ENCODE measurements at places on chromosomes 2 and 18. TPM values are rescaled to one million over a fixed set of nuclear protein-coding genes. Genes with fewer than 3 reads are reported as not detected.
A peak's percentile ranks its signal among the peaks of the same experiment; 100 is the strongest.

DNA sequence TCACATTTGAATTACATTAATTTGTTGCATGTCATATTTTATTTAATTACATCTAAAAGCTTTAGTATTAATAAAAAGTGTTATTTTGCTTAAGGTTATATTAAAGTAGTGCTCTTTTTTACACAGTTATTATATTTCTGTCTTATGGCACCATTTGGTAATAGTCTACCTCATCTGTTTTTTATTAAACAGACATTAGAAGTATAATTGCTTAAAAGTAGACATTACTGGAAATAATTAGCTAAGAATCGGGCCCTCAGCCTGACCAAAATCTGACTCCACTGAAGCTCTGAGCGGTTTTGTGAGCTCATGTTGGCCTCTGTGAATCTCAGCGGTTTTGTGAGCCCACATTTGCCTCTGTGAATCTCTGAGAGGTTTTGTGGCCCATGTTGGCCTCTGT, 102.5 kb upstream of the SNTG2 start:
- DNase-seq, result no peak
- no peak overlapping the region for H3K27ac ChIP-seq
- H3K4me3 ChIP-seq, result no peak overlapping the region
- no peaks in the 10 kb centered on the region for H3K4me1 ChIP-seq
- no peaks in the 10 kb centered on the region for H3K27me3 ChIP-seq

GRCh38 chr18:67510831-67511230, 5.7 kb downstream of the DSEL start:
- H3K27ac ChIP-seq, result no peak overlapping the region
- no peaks in the 10 kb centered on the region for H3K36me3 ChIP-seq
- H3K4me1 ChIP-seq, result peaks cover 6% of the 10 kb centered on the region
- no peak for DNase-seq
- H3K4me3 ChIP-seq, result no peak overlapping the region
- H3K27me3 ChIP-seq, result no peaks in the 10 kb centered on the region

DNA sequence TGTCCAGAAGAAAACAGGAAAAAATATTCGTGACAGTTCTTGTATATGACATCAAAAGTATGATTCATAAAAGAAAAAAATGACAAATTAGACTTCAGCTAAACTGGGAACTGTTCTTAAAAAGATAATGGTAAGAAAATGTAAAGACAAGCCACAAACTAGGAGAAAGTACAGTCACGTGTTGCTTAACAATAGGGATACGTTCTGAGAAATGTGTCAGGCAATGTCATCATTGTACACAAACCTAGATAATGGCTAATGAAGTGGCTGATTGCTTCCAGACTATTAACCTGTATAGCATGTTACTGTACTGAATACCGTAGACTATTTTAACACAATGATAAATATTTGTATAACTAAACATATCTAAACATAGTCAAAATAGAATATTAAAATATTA, 35.9 kb upstream of the CTIF start:
- no peaks in the 10 kb centered on the region for H3K27me3 ChIP-seq
- H3K4me1 ChIP-seq, result no peaks in the 10 kb centered on the region
- H3K36me3 ChIP-seq, result no peaks in the 10 kb centered on the region
- DNase-seq, result no peak
- H3K27ac ChIP-seq, result no peak overlapping the region

GRCh38 chr2:98702127-98702802, 28.7 kb downstream of the MGAT4A start:
- H3K27me3 ChIP-seq, result no peaks in the 10 kb centered on the region
- no peak overlapping the region for H3K27ac ChIP-seq

GRCh38 chr18:48818329-48819254, 132.2 kb downstream of the SMAD7 start:
- H3K4me1 ChIP-seq, result no peaks in the 10 kb centered on the region
- H3K27ac ChIP-seq, result no peak overlapping the region
- DNase-seq, result no peak
- no peaks in the 10 kb centered on the region for H3K27me3 ChIP-seq
- H3K36me3 ChIP-seq, result no peaks in the 10 kb centered on the region

DNA sequence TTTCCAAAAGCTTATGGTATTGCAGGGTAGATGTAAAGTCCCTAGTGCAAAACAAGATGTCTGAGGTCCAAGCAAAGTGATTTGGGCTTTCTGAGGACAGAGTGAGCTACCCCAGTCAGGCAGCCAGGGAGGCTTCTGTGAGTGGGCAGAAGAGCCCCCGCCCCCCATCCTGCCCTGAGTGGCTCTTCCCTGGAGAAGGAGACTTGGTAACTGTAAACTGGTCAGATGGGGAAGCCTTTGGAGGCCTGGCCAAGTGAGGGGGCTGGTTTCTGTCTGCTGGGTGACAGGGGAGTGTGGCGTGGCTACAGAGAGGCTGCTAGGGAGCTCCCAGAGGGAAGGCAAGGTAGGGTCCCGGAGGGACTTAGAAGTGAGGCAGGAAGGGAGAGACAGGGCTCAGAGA, 181.3 kb upstream of the HAAO start:
- DNase-seq, result no peak
- peaks cover 9% of the 10 kb centered on the region for H3K4me1 ChIP-seq
- no peak overlapping the region for H3K4me3 ChIP-seq
- H3K27ac ChIP-seq, result no peak overlapping the region
- H3K36me3 ChIP-seq, result no peaks in the 10 kb centered on the region

GRCh38 chr18:67513280-67513679, 3.2 kb downstream of the DSEL start:
- no peaks in the 10 kb centered on the region for H3K36me3 ChIP-seq
- DNase-seq, result peak; percentile 11
- H3K27ac ChIP-seq, result no peak overlapping the region

- peak overlapping the region; percentile 26 for H3K4me3 ChIP-seq
- no peaks in the 10 kb centered on the region for H3K36me3 ChIP-seq
- peaks cover 36% of the 10 kb centered on the region for H3K4me1 ChIP-seq
- peak overlapping the region; percentile 98 for H3K27ac ChIP-seq
- peak; percentile 92 for DNase-seq
These were observed 11.5 kb downstream of the TEX44 start for GRCh38 chr2:231604101-231604684.

GRCh38 chr18:11511434-11512095, 97.8 kb upstream of the SLC35G4 start:
- H3K36me3 ChIP-seq, result no peaks in the 10 kb centered on the region
- no peaks in the 10 kb centered on the region for H3K27me3 ChIP-seq
- no peak overlapping the region for H3K27ac ChIP-seq
- DNase-seq, result no peak
- no peaks in the 10 kb centered on the region for H3K4me1 ChIP-seq

DNA sequence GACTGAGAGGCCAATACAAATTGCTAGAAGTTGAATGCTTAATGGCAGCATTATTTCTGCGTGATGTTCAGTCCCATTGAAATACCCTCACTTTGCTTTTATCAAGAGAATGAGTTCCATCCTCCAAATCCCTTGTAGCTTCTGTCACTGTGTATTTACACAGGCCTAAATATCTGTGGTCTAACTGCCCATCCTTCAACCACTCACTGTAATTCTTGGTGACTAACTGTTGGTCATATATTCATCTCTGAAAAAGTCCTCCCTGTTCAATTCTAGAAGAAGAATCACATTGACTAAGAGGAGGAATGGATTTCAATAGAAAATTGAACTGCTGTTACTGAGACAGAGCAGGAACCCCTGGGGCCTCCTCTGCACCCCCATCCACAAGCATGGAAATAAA, 74.2 kb upstream of the L3MBTL4 start:
- no peak overlapping the region for H3K4me3 ChIP-seq
- H3K36me3 ChIP-seq, result no peaks in the 10 kb centered on the region
- no peak for DNase-seq
- no peak overlapping the region for H3K27ac ChIP-seq
- H3K27me3 ChIP-seq, result no peaks in the 10 kb centered on the region

DNA sequence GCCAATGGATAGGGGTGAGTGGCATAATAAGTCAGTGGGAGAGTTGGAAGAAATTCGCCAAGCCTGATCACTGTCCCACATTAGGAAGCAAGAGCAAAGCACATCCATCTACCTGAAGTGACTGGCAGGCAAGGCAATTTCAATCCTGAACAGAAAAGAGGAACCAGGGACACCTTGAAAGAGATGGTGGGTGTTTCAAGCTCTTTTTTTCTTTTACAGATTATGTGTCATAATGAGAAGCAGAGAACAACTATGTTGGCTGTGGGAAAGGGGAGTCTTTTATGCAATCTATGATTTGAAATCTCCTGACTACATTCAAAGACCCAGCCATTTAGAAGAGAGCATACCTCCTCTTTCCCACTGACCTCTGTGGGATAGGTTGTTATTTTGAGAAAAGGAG, 63.5 kb downstream of the TGIF1 start:
- H3K36me3 ChIP-seq, result no peaks in the 10 kb centered on the region
- H3K27me3 ChIP-seq, result no peaks in the 10 kb centered on the region
- peaks cover 20% of the 10 kb centered on the region for H3K4me1 ChIP-seq
- no peak overlapping the region for H3K27ac ChIP-seq
- no peak for DNase-seq

DNA sequence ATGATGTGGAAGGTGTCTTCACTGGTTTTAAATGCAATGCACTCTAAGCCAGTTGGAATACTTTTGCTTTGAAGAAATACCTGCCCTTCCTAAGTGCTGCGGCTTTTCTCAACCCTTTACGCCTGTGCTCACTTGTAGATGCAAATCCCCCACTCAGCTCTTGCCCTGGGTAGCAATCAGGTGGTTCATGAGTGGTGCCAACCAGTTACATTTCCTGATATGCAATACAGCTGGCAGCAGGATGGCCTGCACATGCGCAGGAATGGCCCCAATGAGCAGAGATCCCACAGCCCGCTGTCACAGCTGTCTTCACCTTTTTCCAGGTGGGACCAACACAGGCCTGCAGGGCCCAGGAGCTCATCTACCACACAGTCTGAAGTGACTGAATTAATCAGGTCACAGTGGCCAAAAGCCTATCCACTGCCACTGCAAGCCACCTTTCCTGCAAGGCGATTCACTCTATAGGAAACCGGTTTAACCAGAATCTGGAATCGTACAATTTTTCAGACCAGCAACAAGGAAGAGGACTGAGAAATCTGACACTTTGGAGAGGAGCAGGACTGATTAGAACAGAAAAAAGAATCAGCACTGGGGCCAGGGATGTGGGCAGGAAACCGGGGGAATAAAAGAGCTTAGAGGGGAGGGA, 247.8 kb downstream of the MYT1L start:
- no peaks in the 10 kb centered on the region for H3K36me3 ChIP-seq
- H3K4me3 ChIP-seq, result no peak overlapping the region
- DNase-seq, result no peak

GRCh38 chr2:234451242-234451641, 45.6 kb downstream of the ARL4C start:
- H3K4me3 ChIP-seq, result no peak overlapping the region
- DNase-seq, result no peak
- H3K27ac ChIP-seq, result peak overlapping the region; percentile 99
- no peaks in the 10 kb centered on the region for H3K36me3 ChIP-seq
- H3K4me1 ChIP-seq, result peaks cover 56% of the 10 kb centered on the region
- H3K27me3 ChIP-seq, result no peaks in the 10 kb centered on the region

- no peaks in the 10 kb centered on the region for H3K36me3 ChIP-seq
- H3K4me3 ChIP-seq, result no peak overlapping the region
- no peak overlapping the region for H3K27ac ChIP-seq
- peaks cover 25% of the 10 kb centered on the region for H3K27me3 ChIP-seq
- DNase-seq, result no peak
- peaks cover 19% of the 10 kb centered on the region for H3K4me1 ChIP-seq
These were observed 5.9 kb upstream of the RALB start for GRCh38 chr2:120246546-120247300.

DNA sequence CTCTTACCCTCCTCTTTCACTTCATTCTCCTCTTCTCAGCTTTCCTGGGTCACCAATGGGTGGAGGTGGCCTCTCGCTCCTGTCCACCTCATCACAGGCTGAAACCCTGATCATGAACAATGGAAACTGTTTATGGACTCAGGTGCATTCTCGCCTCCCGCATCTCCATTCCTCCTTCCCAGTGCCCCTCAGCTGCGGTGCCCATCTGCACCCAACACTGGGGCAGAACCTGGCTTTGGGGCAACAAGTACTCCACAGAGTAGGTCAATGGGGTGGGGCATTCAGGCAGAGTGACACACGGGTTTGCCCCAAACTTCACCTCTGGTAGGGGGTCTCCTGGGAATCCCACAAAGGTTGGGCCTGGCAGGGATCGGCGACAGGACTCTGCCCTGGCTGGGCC, 199.5 kb downstream of the RTP5 start:
- H3K27me3 ChIP-seq, result no peaks in the 10 kb centered on the region
- H3K4me1 ChIP-seq, result peaks cover 1% of the 10 kb centered on the region
- no peak overlapping the region for H3K4me3 ChIP-seq
- no peak overlapping the region for H3K27ac ChIP-seq
- no peak for DNase-seq

GRCh38 chr18:54209471-54210180, 14.8 kb downstream of the MBD2 start:
- no peak for DNase-seq
- H3K27ac ChIP-seq, result no peak overlapping the region
- H3K36me3 ChIP-seq, result no peaks in the 10 kb centered on the region
- H3K4me3 ChIP-seq, result no peak overlapping the region

DNA sequence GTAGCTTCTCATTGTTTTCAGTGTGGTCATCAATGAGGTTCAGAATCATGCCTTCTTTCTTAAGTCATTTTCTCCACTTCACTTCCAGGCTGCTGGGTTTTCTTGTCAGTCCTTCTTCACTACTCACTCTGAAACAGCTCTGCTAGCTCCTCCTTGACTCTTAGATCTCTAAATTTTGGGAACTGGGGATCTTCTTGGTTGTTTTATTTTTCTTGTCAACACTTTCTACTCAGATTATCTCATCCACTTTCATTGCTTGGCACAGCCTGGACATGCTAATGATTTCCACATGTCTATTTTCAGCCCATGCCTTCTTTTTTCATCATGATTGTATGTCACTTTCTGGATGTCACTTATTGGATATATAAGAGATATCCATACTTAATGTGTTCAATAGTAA, 517.8 kb upstream of the DSEL start:
- no peaks in the 10 kb centered on the region for H3K27me3 ChIP-seq
- no peaks in the 10 kb centered on the region for H3K4me1 ChIP-seq
- H3K27ac ChIP-seq, result no peak overlapping the region
- no peaks in the 10 kb centered on the region for H3K36me3 ChIP-seq

DNA sequence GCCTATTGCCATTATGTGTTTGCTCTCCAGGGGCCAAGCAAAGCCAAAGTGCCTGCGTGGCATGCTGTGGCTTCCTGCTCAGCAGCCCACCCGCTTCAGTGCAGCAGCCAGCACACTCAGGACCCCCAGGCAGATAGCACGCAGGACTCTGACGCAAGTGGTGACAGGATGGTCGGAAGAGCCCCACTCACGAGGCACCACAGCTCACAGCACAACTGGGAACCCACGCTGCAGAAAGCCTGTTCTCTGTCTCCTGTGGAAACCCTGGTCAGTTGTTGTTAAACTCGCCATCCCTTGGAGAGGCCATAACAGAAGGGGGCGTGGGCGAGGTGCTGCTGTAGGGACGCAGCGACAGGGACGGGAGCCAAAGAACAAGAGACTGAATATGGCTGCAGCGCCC, 76.4 kb downstream of the HDAC4 start:
- H3K36me3 ChIP-seq, result no peaks in the 10 kb centered on the region
- DNase-seq, result no peak
- no peaks in the 10 kb centered on the region for H3K27me3 ChIP-seq
- no peak overlapping the region for H3K4me3 ChIP-seq

RETREG2 gene
- 32.9 TPM for total RNA-seq

ESPNL gene
- total RNA-seq, result 0.59 TPM

OSBPL1A gene
- 54.2 TPM for total RNA-seq

HAAO gene
- total RNA-seq, result 0.77 TPM

GULP1 gene
- 96.6 TPM for total RNA-seq

GALNT5 gene
- 0.03 TPM for total RNA-seq

ADCYAP1 gene
- total RNA-seq, result 0.03 TPM

MOB1A gene
- total RNA-seq, result 163 TPM

MPV17 gene
- total RNA-seq, result 78.0 TPM

IL36B gene
- not detected for total RNA-seq

ARID5A gene
- 2.4 TPM for total RNA-seq

LYG1 gene
- total RNA-seq, result 0.53 TPM

IL1R1 gene
- 1.7 TPM for total RNA-seq

FAM110C gene
- total RNA-seq, result 0.50 TPM

MOB4 gene
- 55.5 TPM for total RNA-seq

ANKRD53 gene
- total RNA-seq, result not detected

CYS1 gene
- 0.56 TPM for total RNA-seq

ZSWIM2 gene
- total RNA-seq, result 0.39 TPM
